Thoracic aorta (tissue), 2 donors: ENCODE measurements at places on chromosomes 6 and 20. TPM values are rescaled to one million over a fixed set of nuclear protein-coding genes. Genes with fewer than 3 reads are reported as not detected.

DNA sequence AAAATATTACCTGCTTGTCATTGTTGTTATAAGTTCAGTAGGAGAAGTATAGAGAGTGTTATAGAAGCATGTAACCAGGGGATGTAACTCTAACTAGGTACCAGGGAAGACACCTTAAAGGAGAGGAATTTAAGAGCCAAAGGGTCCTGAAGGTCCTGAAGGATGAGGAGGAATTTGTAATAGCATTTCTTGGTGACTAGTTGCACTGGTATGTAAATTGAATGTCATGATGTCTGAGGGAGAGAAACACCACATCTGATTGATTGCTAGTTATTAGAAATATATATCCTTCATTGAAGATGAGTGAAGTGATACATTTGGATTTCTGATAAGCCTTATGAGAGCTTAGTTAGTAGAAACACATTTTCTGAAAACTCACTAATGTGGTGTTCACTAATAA, 643.8 kb downstream of the RFPL4B start:
- DNase-seq, result no peak

- no peak for DNase-seq
Observed at GRCh38 chr20:2812189-2812588, 2.6 kb upstream of the C20orf141 start.

ENPP3 gene
- total RNA-seq, result 0.49 TPM

CPXM1 gene
- total RNA-seq, result not detected

DNA sequence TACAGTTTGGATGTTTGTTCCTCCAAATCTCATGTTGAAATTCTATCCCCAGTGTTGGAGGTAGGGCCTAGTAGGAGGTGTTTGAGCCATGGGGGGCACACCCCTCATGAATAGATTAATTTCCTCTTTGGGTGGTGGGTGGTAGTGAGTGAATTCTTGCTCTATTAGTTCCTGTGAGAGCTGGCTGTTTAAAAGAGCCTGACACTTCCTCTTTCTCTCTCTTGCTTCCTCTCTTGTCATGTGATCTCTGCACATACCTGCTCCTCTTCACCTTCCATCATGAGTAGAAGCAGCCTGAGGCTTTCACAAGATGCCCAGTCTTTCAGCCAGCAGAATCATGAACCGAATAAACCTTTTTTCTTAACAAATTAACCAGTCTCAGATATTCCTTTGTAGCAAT, 340.2 kb upstream of the CHD6 start:
- no peak for DNase-seq

- no peak for DNase-seq
Observed at GRCh38 chr6:113855500-113856374, 1.4 kb upstream of the MARCKS start.

DNA sequence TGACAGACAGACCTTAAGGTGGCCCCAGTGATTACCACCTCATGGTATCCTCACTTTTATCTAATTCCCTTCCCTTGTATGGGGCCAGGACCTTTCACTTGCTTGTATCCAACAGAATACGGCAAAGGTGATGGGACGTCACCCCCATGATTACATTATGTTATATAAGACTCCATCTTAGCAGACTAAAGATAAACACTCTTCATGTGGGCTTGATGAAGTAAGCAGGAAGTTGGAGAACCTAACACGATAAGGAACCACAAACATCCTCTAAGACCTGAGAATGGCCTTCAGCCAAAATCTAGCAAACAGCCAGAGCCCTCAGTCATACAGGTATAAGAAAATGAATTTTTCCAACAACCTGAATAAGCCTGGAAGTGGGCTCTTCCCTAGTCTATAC, 8.0 kb downstream of the SLC17A3 start:
- DNase-seq, result no peak

DNA sequence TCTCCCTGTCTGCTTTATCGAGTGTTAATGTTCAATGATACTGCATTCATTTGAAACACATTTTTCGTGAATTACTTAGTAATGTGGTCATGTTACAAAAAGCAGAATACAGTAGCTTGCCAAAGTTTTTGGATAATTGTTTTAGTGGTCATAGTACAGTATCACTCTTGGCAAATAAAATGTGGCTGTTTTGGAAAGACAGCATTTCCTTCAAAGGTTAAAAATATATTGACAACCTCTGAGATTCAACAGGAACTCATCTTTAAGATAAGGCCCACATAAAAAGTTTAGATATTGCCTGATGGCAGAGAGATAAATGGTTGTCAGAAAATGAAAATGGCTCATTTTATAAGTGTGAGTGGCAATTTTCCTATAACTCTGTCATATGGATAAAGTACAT, 297.7 kb upstream of the MAN1A1 start:
- no peak for DNase-seq

MCHR2 gene
- total RNA-seq, result not detected

GRCh38 chr6:17015551-17016381, 86.1 kb upstream of the STMND1 start:
- DNase-seq, result no peak

GNAS-AS1 gene
- 0.21 TPM for total RNA-seq

BPIFA1 gene
- total RNA-seq, result not detected

- DNase-seq, result no peak
Observed at GRCh38 chr6:37696220-37696840, 1.4 kb downstream of the MDGA1 start.

DNA sequence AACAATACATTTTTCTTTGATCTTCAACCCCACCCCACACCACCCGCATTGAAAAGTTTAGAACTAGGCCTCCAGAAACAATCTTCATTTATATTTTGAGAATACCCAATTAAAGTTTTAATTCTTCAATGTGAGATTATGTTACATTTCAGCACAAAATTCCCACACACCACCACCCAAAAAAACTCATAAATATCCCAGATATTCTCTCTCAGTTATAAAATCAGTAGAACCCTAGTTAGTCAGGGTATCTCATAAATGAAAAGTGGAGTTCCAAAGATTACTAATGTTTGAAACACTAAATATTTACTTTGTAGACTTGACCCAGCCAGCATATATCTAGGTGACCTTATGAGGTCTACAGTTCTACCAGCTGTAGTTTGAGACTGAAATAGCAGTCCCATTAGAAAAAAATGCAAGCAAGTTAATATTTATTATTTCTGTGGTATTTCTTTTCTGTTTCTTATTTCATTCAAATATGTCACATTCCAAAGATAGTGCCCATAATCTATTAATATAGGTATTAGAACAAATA, 371.0 kb downstream of the TENT5A start:
- no peak for DNase-seq

GRCh38 chr6:150238336-150238741, 95.5 kb downstream of the PPP1R14C start:
- no peak for DNase-seq

DNA sequence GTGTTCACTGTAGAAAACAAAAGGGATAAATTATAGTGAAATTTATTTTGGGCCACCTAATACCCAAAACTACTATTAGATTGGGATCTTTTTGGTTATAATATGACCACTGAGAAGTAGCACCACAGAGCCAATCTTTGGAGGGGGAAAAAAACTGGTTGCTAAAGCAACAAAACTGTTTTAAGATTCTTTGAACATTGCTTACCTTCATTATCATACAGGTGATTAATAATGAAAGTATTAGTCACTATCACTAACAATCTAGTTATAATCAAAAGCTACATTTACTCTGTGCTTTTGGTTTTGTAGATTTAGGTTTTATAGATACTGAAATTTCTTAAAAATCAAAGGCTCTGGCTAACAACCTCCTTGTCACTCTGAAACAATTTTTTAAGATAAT, 31.7 kb downstream of the STX7 start:
- DNase-seq, result no peak

BMP5 gene
- total RNA-seq, result not detected

DNA sequence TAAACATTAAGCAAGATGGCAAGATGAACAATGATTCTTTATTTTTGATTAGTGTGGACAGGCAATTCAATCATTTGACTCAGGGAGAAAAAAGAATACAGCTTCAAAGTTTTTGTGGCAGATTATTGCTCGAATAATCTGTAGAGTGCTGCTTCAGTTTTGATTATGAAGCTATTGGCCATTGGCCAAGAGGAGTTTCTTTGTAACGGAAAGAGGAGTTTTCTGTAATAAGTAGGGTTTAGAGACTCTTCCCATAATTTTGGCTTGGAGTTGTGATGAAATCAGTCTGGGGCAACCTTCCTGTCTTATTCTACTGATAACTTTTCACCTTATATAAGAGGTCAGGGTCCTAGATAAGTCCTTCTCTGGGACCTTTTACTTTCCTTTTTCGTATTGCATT, 256.7 kb upstream of the RAB32 start:
- DNase-seq, result no peak

DNA sequence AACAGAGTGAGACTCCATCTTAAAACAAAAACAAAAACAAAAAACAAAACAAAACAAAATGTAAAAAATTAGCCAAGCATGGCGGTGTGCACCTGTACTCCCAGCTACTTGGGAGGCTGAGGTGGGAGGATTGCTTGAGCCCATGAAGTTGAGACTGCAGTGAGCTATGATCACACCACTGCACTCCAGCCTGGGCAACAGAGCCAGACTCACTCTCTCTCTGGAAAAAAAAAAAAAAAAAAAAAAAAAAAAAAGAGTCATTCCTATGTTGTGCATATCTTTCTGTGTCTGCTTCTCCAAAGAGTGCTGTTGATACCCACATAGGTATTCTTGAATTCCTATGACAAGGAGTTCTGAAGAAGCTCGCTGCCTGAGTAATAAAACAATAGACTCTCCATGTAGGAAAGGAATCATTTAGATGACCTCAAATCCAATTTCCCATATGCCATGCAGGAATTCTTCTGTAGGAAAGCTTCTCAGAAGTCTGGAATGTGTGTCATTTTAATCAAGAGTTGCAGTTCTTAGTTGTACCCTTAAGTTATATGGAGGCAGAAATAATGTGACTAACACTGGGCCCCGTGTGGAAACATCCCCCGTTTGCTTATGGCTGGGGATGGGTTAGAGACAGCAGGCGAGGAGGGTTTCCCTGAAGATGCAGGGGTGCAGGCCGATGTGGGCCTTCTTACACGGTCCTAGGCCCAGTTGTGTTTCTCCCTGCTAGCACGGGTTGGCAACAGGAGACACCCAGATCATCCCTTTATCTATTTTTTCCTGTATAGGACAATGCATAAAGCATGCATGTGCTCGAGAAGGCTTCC, 79.4 kb downstream of the ZDHHC14 start:
- DNase-seq, result no peak

SPACA1 gene
- not detected for total RNA-seq

DNA sequence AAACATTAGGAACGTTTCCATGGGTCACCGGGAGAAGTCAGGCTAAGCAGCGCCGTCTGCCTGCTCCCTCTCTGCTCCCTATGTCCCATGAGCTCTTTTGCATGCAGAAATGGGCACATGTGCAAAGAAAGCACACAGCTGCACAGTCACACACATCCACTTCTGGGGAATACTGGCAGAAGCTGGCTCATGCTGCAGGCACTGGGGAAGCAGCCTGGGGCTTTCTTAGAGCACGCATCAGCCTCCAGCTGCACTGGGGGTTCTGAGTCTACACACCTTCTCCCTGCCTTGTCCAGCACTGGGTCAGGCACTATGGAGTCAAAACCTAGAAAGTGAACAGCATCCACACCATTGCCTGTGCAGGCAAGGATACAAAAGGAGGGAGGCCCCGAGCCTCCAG, 76.1 kb upstream of the FOXQ1 start:
- no peak for DNase-seq

GRCh38 chr20:35398660-35399144, 13.1 kb downstream of the UQCC1 start:
- no peak for DNase-seq

GSTA4 gene
- total RNA-seq, result 18.1 TPM

GRIK2 gene
- total RNA-seq, result 0.92 TPM

LST1 gene
- total RNA-seq, result 4.9 TPM

GRCh38 chr6:89023591-89024441, 56.7 kb upstream of the PNRC1 start:
- DNase-seq, result no peak

OR2B6 gene
- total RNA-seq, result not detected

KHDC1L gene
- total RNA-seq, result not detected

DNA sequence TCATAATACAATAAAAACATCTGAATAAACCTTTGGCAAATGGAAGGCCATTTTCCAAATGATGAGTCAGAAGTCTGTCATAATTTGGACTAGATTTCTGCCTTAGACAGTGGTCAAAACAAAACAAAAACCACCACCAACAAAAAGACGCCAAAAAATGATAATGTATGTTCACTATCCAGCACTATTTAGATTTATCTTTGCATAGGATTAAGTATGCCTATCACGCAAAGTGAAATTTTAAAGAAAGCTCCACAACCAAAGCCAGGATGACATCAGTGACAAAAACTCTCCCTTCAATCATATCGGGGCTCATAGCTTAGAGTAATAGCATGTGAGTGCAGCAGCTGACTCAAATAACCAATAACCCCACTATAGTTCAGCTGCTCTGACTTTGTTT, 201.9 kb downstream of the MOXD1 start:
- DNase-seq, result no peak

CMTR1 gene
- 34.7 TPM for total RNA-seq

FUCA2 gene
- 40.2 TPM for total RNA-seq

DNA sequence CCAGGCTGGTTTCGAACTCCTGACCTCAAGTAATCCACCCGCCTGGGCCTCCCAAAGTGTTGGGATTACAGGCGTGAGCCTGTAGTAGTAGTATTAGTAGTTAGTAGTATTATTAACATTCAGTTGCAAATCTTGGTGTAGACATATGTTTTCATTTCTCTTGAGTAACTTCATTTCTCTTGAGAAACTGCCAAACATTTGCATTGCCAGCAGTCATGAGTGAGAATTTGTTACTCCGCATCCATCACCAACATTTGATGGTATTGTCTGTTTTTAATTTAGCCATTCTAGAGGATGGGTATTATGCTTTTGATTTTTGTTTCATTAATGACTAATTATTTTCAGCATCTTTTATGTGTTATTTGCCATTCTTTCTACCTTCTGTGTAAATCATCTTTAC, 1.5 kb upstream of the ERVFRD-1 start:
- no peak for DNase-seq

DNA sequence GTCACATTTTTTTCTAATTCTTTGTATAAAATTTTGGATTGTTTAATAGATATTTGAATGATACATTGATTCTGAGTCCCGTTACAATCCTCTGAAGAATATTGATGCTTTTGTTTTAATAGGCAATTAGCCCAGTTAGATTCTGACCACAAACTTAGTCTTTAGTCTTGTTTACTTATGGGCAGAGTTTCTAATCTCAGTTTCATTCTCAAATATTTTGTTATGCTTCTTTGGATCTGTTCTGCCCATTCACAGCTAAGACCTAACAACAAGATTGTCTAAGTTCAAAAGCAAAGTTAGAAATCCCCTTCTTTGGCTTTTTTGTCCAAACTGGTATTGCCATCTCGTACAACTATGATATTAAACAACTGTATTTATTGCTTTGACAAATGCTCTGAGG, 58.0 kb downstream of the TBXT start:
- no peak for DNase-seq

- DNase-seq, result no peak
Observed at GRCh38 chr20:50713657-50714101, 17.7 kb upstream of the PARD6B start.

DNA sequence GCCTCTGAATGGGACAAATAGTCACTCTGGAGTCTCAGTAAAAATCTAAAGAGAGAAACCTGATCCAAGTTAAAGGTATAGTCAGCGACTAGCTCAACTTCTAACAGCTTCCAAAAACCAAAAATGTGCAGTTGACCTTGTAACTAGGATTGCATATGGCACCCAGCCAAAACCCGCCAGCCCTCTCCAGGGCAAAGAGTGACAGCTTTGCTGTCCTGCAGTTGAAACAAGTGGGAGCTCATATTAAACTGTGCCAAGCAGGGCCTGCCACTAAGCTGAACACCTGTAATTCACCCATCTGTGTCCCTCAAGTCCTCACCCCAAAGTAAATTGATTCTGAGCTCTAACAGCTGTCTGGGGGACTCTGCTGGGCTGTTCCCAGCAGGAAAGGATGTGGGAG, 695.3 kb downstream of the MAFB start:
- no peak for DNase-seq
